ENCODE measurements at places on chromosomes 12 and 14.

DNA sequence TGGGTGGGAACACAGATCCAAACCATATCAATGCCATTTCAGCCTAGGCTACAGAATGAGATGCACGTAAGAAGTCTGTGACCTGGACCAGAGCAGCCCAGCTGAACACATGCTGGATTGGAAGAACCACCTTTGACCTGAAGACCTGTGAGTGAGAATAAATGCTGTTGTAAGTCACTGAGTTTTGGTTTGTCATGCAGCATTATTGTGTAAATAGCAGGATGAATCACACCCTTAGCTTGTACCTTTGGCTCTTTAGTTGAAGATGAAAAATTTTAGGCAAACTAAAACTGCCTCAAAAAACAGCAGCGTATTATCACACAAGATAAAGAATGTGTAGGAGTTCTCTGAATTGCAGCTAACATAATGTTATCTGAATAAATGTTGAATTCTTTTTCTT is 199.4 kb upstream of the LRIG3 start:
- no peak for DNase-seq

DNA sequence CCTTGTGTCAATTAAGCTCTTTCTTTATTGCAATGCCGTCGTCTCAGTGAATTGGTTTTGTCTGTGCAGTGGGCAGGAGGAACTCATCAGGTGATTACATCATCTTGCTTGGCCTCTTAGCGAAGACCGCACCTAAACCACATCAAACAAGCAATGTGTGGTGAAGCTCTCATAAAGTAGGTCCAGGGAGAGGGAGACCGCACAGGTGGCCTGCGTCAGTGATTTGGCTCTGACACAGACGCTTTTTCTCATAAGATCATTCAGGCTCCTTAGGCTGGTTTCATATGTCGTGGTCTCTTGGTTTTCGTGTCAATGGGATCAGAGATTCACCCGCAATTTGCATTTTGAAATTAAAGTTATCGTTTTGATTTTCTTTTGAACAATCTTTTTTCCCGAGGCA is 6.7 kb upstream of the TESC start:
- no peak for DNase-seq

- DNase-seq, result no peak
Observed at GRCh38 chr12:58804749-58805148, 115.6 kb downstream of the LRIG3 start.

- no peak for DNase-seq
Observed at GRCh38 chr14:87325741-87326140, 667.2 kb downstream of the GALC start.

DNA sequence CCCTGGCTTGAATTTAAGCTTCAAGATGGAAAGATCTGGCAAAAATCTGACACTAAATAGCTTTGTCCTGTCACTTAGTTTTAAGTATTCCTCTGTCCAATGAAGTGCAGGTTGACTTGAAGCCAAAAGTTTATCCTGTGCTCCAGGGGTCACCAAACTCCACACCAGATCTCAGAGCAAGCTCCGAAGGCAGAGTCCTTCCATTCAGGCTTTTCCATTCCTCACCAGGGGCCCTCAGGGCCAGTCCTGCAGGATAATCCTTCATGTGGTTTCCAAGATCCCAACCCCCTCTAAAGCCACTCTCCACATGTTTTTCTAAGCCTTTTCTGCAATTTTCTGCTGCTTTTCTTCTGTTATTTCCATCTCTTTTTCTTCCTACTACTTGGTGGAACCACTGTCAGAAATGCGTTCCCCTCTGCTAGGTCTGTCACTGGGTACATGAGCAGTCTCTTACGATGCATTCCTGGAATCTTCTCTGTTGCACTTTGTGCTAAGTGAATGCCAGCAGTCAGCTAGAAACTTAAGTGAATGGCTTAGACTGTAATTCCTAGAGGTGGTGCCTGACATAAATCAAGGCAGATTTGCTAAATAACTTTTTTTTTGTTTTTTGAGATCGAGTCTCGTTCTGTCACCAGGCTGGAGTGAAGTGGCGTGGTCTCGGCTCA is 251.4 kb downstream of the MSRB3 start:
- no peak for DNase-seq

DNA sequence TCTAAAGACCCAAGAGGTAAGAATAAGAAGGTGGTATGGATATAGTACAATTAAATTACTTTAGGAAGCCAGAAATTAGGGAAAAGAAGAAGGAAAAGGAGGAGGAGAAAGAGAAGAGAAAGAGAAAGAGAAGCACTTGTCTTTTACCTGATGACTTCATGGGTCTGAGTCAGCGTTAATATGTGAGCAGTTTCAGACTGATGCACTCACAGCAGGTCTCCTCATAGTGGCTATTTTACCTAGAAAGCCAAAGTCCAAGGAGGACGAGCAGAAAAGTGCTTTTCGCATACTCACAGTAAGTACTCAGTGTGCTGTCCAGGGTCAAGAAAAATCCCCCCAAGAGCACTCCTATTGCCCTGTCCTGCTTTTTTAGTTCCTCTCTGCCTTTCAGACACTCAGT is 222.1 kb downstream of the C12orf42 start:
- DNase-seq, result no peak

- DNase-seq, result no peak
Observed at GRCh38 chr12:116559162-116559935, at the start of gene MAP1LC3B2. TSS of gene MAP1LC3B2 (plus strand) at chr12:116559381. CDS start at chr12:116575943, 16,562 bp downstream.

DNA sequence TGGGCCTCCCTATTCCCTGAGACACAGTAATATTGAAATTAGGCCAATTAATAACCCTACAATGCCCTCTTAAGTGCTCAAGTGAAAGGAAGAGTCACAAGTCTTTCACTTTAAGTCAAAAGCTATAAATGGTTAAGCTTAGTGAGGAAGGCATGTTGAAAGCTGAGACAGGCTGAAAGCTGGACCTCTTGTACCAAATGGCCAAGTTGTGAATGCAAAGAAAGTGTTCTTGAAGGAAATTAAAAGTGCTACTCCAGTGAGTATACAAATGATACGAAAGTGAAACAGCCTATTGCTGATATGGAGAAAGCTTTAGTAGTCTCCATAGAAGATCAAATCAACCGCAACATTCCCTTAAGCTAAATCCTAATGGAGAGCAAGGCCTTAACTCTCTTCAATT is 140.8 kb downstream of the PTCSC3 start:
- no peak for DNase-seq

DNA sequence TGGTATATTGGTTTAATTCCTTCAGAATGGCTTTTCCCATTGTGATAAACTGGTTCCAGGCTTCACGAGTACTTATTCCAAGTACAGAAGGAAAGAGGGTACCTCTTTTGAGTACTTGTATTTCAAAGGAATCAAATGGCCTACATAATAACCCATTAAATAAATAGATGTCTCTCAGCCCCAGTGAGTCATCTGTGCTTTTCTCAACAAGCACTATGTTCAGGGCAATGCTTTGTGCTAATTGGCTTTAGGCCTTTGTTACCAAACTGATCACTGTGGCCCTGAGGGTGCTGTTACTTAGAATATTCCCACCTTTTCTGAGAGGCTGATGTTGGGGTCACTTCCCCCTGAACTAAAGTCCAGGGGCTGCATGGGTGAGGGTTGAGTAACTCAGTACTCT is 107.1 kb downstream of the LRRK2 start:
- DNase-seq, result no peak

GRCh38 chr14:70116278-70116677 is 72.5 kb downstream of the SLC8A3 start:
- DNase-seq, result no peak

DNA sequence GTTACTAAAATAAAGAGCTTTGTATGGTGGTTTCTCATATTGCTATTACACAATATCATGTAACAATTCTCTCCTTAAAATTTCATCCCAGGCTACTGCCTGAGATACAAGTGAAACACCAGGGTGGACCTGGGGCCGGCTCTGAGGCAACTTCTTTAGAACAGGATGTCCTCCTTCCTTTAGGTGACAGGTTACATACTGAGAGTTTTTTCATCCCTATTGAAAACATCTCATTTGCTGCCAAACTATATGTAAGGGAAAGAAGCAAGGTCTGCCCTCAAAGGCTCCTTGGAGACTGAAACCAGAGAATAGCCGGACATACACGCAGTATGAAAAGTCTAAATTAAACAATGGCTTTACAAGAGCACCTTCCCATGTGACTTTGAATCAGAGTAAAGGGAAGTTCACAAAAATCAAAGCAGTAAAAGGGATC is 139.9 kb downstream of the DUSP6 start:
- no peak for DNase-seq

- no peak for DNase-seq
Observed at GRCh38 chr14:72543341-72543740, 350.6 kb downstream of the DPF3 start.

- DNase-seq, result no peak
Observed at GRCh38 chr14:74349757-74350156, 1.5 kb downstream of the VRTN start.

- DNase-seq, result no peak
Observed at GRCh38 chr14:64561631-64562030, 11.9 kb downstream of the PPP1R36 start.

- DNase-seq, result no peak
Observed at GRCh38 chr12:57752668-57753000, 524 bp upstream of the CDK4 start.

DNA sequence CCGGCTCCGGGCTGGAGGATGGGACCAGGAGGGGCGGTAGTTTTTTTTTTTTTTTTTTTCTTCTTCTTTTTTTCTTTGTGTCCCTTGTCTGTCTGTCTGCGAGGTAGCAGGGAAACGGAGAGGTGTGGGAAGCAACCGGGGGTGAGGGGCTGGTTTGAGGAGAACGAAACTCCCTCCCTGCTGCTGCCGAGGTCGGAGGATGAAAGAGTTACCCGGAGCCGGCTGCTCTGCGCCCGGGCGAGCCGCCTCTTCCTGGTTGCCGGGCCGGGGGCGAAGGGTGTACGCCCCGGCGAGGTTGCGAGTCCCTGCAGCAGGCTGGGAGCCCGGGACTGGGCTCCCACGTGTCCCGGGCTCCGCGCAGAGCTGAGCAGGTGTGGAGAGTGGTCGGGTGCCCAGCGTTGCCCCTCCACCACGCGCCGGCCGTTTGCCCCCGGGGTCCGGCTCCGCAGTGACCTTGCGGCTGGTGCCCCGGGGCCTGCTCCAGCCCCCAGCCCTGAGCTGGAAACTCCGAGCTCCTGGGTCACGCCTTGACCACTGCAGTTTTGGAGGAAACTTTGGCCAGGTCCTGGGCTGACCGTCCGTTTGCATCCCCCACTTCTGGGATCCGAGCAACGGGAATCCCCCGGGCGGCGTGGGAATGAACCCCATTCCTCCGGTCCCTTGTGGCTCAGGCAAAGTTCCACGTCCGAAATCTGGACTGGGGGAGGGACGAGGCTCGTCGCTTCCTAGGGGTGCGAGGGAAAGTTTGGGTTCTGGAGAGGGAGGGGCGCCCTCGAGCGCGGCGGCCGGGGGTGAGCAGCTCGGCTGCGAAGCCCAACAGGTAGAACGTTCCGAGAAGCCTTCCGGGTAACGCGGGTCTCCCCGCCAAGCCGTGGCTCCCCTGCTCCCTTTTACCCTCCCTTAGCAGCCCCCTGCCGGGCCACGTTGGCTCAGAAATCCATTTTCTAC is 1.3 kb downstream of the CHST11 start:
- no peak for DNase-seq

DNA sequence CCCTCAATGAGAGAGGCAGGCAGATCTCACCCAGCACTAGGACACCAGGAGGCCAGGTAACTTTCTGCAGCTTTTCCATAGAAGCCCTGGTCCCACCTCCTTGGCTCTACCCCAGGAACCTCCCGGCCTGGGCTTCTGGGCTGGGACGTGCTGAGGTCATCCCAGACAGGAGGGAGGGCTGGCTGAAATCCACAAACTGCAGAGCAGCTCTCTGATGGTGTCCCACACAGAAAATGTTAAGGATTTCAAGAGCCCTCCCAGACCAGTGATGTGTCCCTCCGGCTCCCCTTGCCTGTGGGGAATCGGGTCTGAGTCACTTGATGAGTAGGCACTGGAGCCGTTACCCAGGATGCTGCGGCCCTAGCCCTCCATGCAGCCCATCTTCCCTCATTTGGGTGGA is 124.1 kb downstream of the ESRRB start:
- DNase-seq, result no peak

DNA sequence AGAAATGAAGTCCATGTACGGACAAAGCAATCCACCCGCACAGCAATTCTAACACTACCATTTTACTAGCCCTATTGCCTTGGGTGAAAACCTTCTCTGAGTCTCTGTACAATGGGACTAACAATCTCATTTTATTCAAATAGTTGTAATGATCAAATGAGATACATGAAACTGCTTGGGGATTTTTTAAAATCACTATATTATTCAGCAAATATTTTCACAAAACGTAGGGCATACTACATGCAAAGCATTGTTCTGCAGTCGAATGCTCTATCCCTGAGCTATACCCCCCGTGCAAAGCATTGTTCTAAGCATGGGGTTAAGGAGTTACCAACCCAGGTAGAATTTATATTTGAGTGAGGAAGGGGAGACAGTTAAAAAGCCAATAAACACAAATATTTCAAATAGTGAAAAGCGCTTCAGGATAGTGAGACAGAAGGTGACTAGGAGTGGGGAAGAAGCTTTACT is 554 bp upstream of the ATF7 start:
- DNase-seq, result no peak

DNA sequence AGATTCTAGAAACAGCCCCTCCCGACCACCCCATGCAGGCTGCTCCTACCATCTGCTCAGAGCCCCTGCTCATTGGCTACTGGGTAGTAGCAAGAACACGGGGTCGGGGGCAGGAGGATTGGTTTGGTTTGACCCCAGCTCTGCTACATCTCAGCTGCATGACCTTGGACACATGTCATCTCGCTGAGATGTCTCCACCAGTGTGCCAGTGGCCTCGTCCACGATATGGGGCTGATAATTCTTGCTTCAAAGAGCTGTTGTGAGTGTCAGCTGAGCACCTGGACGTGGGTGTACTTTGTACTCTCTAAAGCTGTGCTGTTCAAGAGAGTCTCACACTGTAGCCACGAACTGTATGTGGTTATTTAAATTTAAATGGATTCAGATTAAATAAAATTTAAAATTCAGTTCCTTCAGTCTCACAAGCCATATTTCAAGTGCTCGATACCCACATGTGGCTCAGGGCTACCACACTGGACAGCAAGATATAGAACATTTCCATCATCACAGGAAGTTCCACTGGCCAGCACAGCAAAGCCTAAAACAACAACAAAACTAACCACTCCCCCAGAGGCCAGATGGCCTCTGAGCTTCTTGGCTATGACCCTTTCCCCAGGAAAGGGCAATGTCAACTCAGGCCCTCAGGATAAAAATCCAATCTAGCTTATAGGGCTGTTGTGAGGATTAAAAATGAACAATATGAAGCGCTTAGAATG is 18.6 kb downstream of the LTBP2 start:
- DNase-seq, result no peak

- no peak for DNase-seq
Observed at GRCh38 chr12:3747976-3748619, 4.8 kb downstream of the CRACR2A start.

Data from cortex of kidney (tissue), 1 donor.